Lower lobe of right lung (tissue), 2 donors: ENCODE measurements at places on chromosomes 13 and 19. TPM values are rescaled to one million over a fixed set of nuclear protein-coding genes. Genes with fewer than 3 reads are reported as not detected.

DNA sequence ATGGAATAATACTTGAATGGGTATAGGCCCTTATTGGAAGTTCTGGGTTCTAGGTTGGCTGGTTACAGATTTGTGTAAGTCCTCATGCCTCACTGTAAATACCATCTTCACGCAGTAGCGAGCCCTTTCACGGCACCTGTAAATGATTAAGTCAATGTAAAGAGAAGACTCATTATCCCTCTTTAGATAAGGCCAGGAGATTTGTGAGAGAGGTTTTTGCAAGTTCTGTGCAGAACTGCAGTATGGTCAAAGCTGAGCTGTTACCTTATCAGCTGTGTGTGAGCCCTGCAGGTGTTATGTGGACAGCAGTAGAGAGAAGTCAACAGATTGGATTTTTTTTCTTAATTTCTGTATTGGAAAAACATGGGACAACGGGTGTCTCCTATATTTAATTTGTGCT lies 141.6 kb downstream of the SHISA2 start:
- no peaks in the 10 kb centered on the region for H3K36me3 ChIP-seq
- no peaks in the 10 kb centered on the region for H3K27me3 ChIP-seq
- no peak overlapping the region for H3K27ac ChIP-seq
- no peaks in the 10 kb centered on the region for H3K4me1 ChIP-seq
- H3K4me3 ChIP-seq: no peak overlapping the region
- no peak for DNase-seq

DNA sequence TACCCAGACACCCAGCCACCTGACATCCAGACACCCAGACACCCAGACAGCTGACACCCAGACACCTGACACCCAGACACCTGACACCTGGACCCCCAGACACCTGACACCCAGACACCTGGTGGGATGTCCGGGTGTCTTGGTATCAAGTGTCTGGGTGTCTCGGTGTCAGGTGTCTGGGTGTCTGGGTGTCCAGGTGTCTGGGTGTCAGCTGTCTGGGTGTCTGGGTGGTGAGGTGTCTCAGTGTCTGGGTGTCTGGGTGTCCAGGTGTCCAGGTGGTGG lies 18.6 kb downstream of the C19orf12 start:
- DNase-seq: no peak
- H3K36me3 ChIP-seq: no peaks in the 10 kb centered on the region
- no peaks in the 10 kb centered on the region for H3K27me3 ChIP-seq

GRCh38 chr13:73158851-73159250 lies 100.0 kb downstream of the KLF5 start:
- H3K27ac ChIP-seq: no peak overlapping the region
- H3K27me3 ChIP-seq: no peaks in the 10 kb centered on the region
- no peaks in the 10 kb centered on the region for H3K36me3 ChIP-seq
- H3K4me1 ChIP-seq: no peaks in the 10 kb centered on the region

- no peaks in the 10 kb centered on the region for H3K27me3 ChIP-seq
- no peak for DNase-seq
- H3K27ac ChIP-seq: no peak overlapping the region
- H3K4me1 ChIP-seq: no peaks in the 10 kb centered on the region
- H3K36me3 ChIP-seq: no peaks in the 10 kb centered on the region
These were observed 36.0 kb downstream of the KCTD15 start for GRCh38 chr19:33832633-33833032.

- no peaks in the 10 kb centered on the region for H3K27me3 ChIP-seq
- no peak for DNase-seq
- H3K36me3 ChIP-seq: no peaks in the 10 kb centered on the region
- H3K4me1 ChIP-seq: peaks cover 9% of the 10 kb centered on the region
These were observed 54.5 kb downstream of the NUFIP1 start for GRCh38 chr13:44934724-44935123.

TGDS gene
- 10.5 TPM for total RNA-seq

SHFL gene
- 43.4 TPM for total RNA-seq

MCEMP1 gene
- total RNA-seq: 184 TPM
